Activated T-helper 1 cell treated with anti-CD3 and anti-CD28 coated beads, Interleukin-12 subunit alpha, Interleukin-12 subunit beta, Interleukin-2, Interleukin-4 antibody, amounts not matched to agents 30 ng/mL and 10 ng/mL and 1 ng/mL, durations not matched to agents 14 hours and 24 hours and 36 hours (primary cell): ENCODE measurements at places on chromosomes 7 and 10. TPM values are rescaled to one million over a fixed set of nuclear protein-coding genes. Genes with fewer than 3 reads are reported as not detected.

GRCh38 chr7:29343399-29343798 is 148.8 kb downstream of the CHN2 start:
- no peak for DNase-seq

DNA sequence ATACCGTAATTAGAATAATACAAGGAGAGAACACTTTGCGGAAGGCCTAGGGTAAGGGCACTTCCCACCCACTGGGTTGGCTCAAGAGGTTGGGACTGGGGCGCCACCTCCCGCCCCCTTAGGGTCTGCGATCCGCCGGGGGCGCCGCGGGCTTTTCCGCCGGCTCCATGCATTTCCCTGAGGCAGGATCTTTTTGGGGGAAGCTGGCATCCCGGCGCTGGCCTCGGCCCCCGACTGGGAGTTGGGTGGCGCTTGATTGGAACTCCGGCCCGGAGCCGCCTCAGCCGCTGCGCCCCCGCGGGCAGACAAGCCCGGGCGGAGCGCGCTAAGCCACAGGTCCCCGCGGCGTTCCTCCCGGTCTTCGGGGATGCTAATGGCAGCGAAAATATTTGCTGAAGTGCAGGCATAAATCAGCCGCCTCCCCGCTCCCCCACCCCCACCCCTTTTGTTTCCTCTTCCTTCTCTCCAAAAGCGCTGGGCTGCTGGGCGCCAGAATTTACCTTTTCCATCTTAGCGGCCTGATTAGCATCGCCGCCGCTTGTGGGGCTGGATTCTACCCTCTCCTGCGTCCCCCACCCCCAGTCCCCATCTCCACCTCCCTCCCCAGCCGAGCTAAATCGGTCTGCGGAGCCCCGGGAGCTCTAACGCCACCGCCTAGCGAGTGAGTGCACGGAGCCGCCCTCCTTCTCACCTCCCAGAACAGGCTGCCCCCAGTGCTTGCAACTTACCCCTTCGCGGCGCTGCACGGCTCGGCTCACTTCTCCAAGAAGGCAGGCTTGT is 5.1 kb downstream of the UNC5B start:
- no peak for DNase-seq

DNA sequence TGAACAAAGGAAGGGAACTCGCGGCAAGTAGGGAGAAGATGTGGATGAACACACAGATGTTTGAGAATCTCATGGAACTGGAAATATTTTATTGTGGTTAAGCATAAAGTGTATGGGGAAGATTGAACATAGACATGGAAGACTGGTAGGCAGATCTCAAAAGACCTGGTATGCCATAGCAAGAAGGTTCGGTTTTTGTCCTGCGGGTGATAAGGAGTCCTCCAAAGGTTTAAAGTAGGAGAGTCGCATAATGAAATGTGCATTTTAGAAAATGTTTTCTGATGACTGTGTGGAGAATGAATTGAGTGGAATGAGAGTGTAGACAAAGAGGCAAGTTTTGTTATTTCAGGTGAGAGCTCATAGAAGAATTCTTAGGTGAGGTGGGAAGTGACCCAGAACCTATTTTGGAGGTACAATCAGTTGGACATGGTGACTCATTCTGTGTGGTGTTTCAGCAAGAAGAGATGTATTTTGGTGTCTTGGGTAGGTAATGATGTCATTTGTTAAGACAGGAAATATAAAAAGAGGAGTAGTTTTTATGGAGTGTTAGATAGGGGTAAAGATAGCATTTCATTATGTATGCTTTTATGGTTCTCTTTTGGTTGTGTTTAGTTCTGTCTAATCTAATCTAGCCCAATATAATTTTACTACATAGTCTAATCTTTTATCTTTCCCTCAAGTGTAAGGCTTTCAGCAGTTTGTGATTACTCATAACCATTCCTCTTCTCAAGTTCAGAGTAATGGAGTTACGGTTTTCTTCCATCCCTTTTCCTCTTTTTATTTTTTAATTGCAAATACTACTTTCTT is 239.2 kb downstream of the EXOC4 start:
- DNase-seq: no peak

Gene UTF1
- total RNA-seq: 0.17 TPM in 1 of 2 replicates, not detected in the other

DNA sequence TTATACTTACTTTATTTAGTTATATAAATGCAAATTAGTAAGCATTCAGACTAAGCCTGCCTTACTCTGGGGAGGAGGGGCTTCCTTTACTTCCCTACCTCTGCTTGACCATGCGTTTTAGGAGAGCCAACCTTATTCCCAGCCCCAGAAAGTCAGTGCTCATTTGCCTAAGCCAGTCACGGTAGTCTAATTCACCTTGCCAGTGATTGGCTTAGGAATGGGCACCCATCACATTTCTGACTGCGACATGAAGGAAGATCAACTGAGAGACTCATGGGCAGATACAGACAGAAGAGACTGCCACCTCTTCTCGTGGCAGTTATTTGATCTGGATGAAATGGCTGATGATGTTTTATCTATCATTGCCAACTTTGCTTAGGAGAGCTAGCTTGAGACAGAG is 29.5 kb downstream of the RPA3 start:
- no peak for DNase-seq

- DNase-seq: no peak
Measured at GRCh38 chr7:94417901-94418300, 23.2 kb downstream of the COL1A2 start.

- DNase-seq: no peak
Measured at GRCh38 chr10:74103560-74104258, 46.9 kb downstream of the AP3M1 start.

Gene ODAD2
- total RNA-seq: not detected in 2 replicates

DNA sequence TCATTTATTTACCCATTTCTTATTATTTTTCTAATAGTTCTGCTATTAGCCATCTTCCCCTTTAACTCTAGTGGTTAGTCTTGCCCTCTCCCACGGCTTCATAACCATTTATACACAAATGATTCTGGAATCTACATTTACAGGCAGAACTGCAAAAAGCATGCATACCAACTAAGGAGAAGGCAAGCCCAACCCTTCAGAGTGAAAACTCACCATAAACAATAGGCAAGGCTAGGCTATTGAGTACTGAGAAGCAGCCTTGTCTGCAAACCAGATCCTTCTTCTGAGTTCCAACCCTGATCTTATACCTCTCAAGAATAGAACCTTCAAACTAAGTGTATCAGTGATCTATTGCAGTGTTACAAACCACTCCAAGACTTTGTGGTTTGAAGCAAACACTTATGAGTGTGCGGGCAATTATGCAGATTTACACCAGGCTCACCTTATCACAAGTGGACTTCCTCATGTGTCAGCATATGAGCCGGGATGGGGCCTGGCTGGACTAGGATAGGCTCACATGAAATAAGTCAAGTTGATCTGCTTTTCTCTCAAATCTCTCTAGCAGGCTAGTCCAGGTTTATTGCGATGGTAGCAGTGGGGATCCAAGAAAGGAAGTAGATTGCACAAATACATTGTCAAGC is 896.9 kb upstream of the PHF14 start:
- no peak for DNase-seq

GRCh38 chr7:159096736-159097581 is 47.7 kb downstream of the VIPR2 start:
- DNase-seq: no peak

Gene MTPN
- total RNA-seq: 117 and 119 TPM in 2 replicates

Gene POT1
- 27.1 and 31.1 TPM in 2 replicates for total RNA-seq

Gene MLLT10
- total RNA-seq: 40.9 and 43.1 TPM in 2 replicates

- no peak for DNase-seq
Measured at GRCh38 chr7:92071032-92071431, 63.2 kb downstream of the CYP51A1 start.

Gene PHTF2
- total RNA-seq: 30.9 and 31.2 TPM in 2 replicates

DNA sequence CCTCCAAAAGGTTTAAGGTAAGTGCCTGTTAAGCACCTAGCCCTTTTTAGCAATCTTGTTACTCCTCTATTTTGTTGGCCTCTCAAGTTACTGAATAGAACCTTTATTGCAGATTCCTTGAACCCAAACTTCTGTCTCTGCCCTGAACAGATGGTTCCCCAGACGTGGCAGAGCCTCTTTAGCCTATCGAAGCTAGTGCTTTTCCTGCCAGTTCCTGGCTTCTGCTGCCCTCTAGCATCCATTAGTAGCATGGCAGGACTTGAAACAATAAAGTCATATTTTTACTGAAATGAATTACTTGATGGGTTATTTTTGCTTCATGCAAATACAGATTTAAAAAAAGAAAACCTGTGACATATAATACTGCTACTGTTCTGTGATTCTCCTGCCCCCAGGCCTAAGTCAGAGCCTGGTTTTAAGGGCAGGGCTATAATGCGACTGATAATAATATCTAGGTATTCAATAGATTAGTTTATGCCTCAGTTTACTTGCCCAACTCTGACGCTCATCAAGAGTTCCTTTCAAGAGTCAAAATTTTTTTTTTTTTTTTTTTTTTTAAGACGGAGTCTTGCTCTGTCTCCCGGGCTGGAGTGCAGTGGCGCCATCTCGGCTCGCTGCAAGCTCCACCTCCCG is 84.3 kb upstream of the PHF14 start:
- DNase-seq: no peak

DNA sequence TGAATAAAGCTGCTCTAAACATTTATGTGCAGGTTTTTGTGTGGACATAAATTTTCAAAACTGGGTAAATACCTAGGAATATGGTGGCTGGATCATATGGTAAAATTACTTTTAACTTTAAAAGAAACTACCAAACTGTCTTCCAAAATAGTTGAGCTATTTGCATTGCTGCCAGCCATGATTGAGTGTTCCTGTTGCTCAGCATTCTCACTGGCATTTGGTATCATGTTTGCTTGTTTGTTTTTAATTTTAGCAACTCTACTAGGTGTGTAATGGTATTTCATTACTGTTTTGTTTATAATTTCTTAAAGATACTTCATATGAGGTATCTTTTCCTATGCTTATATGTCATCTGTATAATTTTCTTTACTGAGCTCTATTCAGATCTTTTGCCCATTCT is 143.2 kb downstream of the POLR1F start:
- no peak for DNase-seq

DNA sequence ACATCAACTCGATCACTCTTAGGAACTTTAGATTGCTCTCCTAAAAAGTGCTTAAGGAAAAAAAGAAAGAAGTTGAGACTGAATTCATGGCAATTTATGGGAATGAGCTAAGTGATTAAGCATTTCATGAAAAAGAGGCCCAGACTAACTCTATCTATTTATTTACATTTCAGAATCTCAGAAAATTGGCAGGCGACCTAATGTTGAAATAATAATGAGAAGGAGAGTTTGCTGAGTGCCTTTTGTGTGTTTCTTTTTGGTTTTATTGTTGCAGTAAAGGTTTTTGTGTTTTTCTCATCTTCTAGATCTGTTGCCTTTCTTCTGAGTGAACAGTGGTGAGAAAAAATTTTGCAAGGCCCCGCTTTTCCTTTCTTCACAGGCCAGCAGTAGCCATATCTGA is 3.8 kb downstream of the GRK5 start:
- no peak for DNase-seq

Gene SPDYE5
- not detected in 2 replicates for total RNA-seq

Gene SRI
- total RNA-seq: 173 and 185 TPM in 2 replicates

Gene AKR1C2
- total RNA-seq: not detected in 2 replicates

DNA sequence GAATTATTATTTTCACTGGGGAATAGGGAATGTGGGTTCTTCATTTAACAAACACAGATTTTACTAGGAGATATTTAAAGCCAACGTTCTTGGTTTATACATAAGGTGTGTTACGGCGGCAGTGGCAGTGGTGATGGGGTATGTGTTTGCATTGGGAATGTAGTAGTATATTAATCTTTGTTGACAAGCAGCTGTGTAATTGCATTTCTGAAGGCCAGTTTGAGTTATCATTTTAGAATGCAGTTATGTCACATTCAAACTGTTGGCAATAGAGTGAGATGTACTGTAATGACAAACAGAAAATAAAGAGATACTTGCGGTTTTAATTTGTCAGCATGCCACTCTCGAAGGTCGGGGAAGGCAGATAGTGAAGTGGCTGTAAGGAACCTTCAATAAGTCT is 628.6 kb upstream of the POM121L12 start:
- DNase-seq: no peak

DNA sequence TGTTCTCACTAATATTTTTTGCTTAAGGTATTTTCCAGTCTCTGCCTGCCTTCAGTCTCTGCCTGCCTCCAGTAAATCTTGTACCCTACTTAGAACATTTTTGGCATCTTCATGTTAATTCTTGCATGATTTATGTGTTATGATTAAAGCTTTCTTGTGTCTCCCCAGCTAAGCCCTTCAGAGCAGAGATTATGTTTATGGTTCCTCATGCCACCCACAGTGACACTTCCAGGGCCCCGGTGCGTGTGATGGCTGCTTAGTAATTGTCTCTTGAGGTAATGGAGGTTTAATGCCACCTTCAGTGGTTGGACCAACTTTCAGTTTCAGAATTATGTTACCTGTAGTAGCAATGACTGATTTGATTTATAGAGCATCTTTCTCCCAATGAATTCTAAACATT is 70.6 kb upstream of the MET start:
- no peak for DNase-seq

DNA sequence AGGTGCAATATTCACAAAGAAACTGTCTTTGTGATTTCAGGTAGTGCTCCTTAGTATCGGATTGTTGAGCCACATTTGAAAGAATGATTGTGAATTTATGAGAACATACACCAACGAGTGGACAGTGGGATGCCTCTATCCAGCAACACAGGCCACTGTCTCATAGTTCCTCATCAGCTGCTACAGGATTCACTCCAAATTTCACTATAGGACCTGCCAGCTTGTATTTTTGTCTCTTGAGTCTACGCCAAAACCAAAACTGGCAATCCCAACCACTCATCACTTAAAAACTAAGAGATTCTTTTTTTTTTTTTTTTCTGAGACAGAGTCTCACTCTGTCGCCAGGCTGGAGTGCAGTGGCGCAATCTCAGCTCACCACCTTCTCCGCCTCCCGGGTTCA is 964.5 kb downstream of the CNTNAP2 start:
- DNase-seq: no peak

DNA sequence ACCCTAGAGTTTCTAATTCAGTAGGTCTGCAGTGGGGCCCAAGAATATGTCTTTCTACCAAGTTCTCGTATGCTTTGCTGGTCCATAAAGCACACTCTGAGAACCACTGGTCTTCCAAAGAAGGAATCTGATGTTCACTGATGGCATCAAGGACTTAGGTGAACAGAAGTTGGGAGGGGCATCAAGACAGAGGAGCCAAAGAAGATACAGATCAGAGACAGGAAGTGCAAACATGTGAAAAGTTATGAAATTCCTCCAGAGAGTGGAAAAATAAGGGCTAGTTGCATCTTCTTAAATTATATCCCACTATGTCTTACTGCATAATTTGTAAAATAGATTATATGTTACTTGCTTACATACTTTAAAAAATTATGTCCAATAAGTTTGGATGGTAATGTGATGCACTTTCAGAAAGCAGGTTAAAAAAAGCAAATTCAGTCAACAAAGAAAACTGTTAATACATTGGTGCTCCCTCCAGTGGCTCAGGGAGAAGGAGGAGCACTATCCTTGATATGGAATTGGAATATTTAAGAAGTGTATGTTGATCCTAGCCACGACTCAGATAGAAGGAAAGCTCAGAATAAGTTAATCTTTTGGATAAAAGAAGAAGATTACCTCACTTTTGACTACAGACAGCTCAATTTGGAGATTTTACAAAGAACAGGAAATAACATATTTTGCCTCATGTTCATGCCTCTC is 35.8 kb downstream of the CREB3L2 start:
- no peak for DNase-seq

- DNase-seq: peak; percentile 7
Measured at GRCh38 chr7:112550468-112551060, 69.8 kb downstream of the LSMEM1 start.
